ENCODE measurements at places on chromosomes 5 and 9. TPM values are rescaled to one million over a fixed set of nuclear protein-coding genes. Genes with fewer than 3 reads are reported as not detected.

PDGFRB gene
- total RNA-seq: 39.7 TPM

UIMC1 gene
- 30.7 TPM for total RNA-seq

KCNV2 gene
- total RNA-seq: not detected

CDH9 gene
- total RNA-seq: not detected

LCN1 gene
- total RNA-seq: not detected

MARCHF3 gene
- total RNA-seq: 35.7 TPM

MED22 gene
- 18.4 TPM for total RNA-seq

ENC1 gene
- 3.8 TPM for total RNA-seq

- DNase-seq: peak; percentile 38
These were observed 90.8 kb downstream of the PLPPR1 start for GRCh38 chr9:101119206-101119819.

- no peak for DNase-seq
These were observed 78.2 kb downstream of the GTF3C4 start for GRCh38 chr9:132748450-132748849.

- no peak for DNase-seq
These were observed 463.9 kb downstream of the PRR16 start for GRCh38 chr5:120927950-120928530.

DNA sequence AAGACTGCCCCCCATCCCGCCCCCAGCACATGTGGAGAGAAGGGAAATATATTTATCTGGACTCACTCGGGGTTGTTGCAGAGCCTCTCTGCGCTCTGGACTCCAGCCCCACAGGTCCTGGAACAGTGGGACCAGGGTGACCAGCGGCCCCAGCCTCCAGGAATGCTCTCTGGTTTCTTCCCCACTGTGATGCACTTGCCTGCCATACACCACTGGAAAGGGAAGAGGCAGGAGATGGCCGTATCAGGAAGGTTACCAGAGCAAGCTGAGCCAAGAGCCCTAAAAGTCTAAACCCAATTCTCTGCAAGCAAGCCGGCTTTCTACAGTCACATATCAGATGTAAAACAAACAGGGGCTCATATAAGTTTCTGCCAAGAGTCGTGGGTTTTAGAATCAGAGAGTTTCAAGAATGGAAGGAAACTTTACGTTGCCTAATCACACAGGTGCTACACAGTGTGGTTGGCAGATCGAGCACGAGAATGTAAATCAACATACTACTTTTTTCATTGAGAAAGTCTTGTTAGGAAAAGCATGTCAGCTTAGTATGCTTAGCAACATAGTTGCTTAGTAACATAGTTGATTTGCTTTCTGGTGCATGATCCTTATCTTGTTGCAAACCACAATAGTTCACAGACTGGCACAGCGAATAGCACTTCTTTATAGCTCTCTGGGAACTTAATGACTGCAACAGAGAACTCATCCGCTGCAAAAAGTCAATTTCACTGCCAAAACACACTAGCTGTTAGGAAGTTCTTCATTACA is 201.2 kb downstream of the TARS1 start:
- no peak for DNase-seq

GRCh38 chr5:68407311-68408239 is 192.0 kb downstream of the PIK3R1 start:
- DNase-seq: no peak

GRCh38 chr5:158373608-158374395 is 514.9 kb upstream of the CLINT1 start:
- DNase-seq: no peak

GRCh38 chr5:172766287-172767108 is 4.5 kb downstream of the DUSP1 start:
- peak; percentile 69 for DNase-seq

DNA sequence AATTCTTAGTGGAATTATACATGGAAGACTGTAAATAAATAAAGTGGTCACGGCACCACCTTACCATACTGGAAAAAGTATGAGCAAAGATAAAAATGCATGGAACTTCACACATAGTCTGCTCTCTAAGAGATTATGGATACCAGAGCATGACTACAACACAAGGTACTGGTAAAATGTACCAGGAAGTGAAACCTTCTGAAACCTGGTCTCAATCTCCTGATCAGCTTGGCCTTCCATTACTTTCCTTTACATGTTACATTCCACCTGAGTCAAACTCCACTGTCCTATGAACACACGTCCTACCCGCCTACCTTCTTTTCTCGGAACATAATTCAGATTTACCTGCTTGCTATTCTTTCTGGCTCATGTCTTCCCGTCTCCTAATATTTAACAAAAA is 15.9 kb downstream of the PTAR1 start:
- no peak for DNase-seq

DNA sequence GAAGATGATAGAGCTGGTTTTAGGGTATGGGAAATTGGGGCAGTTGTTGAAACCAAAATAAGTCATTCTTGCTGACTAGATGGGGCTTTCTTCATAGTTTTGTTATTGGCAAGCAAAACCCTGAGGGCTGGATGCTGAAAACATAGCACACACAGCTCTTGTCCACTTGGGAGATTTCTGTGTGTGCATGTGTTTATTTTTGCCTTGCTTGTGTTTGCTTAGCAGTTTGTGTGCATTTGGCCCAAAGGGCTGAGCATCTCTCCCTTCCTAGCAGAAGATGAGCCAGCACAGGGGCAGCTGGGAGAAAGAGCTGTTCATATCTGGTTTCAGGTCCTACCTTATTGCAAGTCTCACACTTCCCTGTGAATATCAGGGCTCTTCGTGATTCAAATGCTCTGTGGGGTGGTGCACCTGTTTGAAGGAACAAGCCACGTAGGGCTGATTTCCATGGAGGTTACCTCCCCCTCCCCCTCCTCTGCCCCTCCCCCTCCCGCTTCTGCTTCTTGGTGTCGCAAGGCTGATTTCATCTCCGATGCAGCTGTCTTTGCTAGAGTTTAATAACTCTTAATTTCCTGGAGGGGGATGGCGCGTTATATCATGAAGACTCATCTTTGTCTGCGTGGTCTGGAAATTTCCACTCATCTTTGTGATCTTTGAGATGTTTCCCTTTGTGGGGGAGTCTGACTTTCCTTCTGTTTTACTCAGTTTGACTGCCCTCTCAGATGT is 296.5 kb downstream of the ARHGAP26 start:
- peak; percentile 41 for DNase-seq

GRCh38 chr5:45521067-45521466 is 175.1 kb downstream of the HCN1 start:
- DNase-seq: no peak

- no peak for DNase-seq
These were observed 54.4 kb upstream of the EXOC3 start for GRCh38 chr5:388266-389196.

GRCh38 chr9:20996809-20997208 is 34.6 kb downstream of the HACD4 start:
- no peak for DNase-seq

GRCh38 chr9:88236511-88237478 is 98.5 kb upstream of the SPATA31C2 start:
- peak; percentile 63 for DNase-seq

DNA sequence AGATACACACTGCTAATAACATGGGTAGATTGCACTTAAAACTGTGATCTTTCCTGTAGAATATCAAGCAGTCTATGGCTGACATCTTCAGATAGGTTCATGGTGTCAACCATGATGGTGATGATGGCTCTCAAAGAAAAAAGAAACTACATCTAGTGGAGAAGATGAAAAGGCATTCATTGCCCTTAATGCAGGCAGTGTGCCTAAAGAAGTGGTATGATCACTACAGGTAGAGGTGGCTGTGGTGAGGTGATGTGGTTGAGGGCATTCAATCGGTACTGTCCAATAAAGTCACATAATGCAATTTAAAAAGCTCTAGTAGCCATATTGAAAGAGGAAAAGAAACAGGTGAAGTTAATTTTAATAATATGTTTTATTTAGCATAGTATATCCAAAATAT is 3.1 kb upstream of the IFNB1 start:
- no peak for DNase-seq

- DNase-seq: no peak
These were observed 484.6 kb upstream of the TLE4 start for GRCh38 chr9:79087133-79087532.

- no peak for DNase-seq
These were observed 148.3 kb downstream of the CACNA1B start for GRCh38 chr9:138025908-138026307.

DNA sequence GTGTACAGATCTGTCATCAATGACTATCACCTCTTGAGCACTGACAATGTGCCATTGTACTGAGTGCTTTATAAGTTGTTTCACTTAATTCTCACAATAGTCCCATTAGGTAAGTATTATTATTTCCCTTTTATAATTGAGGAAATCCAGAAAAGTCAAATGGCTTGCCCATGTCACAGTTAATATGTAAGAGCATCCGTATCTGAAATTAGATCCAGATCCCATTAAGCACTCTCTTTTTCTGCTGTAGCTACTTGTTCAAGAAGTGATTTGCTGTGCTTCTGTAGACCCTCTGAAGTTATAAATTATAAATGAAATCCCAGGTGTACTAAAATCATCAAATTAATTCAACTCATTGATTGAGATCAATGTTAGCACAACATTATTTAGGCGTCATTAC is 94.7 kb downstream of the INIP start:
- DNase-seq: no peak

GRCh38 chr9:6576987-6577386 is 68.5 kb downstream of the GLDC start:
- no peak for DNase-seq

DNA sequence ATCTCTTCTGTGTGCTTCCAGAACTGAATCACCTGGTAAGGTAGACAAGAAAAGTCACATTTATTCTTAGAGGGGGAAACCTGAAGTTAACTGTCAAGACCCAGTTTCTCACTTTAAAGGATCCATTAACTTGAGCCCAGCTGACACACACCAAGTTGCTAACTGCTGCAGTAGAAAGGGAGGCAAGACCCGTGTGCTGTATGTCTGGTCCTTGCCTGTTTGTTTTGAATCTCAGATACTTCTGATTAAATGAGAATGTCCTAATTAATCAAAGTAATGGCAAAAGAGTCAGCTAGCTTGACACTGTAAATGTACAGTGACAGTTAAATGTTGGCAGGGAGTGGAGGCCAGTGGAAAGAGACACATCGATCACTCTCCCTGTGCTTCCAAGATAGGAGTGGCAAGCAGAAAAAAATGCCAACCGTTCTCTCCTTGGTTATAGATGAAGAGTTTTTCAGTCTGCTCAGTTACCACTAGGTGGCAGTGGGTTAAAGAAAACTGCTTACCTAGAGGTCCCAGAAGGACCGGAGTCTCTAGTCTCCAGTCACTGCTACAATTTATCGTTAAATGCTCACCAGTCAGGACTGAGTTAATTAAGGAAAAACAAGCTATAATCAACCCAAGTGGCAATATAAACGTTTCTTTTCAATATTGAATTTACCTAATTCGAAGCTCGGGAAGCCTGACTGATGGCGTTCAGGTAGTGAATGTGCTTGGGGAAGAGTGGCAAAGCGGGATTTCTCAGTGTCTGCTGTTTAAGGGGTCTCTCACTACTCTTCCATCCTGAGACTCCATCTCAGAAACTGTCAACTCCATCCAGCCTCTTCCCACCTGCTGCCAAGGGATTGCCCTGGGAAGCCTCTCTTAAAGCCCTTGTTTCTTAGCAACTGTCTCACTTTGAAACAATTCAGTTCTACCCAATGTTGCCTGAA is 18.4 kb downstream of the LSM11 start:
- DNase-seq: no peak

DNA sequence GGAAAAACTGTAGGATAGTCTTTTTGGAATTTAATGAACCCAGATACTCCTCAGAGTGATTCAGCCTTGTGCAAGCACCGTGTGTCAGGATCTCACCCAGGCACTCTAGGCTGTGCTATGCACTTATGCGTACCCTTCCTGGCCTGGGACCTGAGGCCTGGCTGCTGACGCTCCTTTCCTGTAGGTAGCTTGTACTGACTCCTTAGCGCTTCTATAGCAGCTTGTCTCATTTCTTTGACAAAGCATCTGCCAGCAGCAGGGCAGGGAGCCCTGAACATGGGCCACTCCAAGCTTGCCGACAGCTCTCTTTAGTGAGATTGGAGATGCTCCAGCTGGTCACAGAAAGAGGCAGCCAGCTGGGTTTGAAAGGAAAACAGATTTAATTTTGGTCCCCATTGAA is 147.3 kb downstream of the SGCD start:
- DNase-seq: peak; percentile 71

DNA sequence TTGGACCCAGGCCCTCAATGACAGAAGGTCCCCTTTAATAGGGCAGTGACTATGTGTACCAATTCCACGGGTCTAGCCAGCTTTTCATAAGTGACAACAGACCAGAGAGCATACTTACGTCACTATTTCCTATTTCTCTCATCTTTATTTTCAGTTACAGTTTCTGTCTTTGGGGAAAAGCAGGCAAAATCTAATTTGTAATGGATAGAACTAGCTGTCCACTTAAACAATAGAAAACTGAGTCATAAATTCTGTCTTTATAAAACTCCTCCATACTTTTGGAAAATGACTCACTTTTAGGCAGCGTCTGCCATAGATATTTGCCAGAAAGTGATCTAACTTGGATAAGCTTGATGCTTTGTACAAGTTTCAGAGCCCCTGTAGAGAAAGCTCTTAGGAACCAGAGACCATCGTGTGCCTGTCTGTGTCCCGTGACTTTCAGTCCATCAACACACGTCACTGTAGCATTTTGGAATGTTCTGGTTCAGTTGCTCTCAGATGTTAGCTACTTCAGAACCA is 101.9 kb downstream of the F2RL2 start:
- DNase-seq: no peak

DNA sequence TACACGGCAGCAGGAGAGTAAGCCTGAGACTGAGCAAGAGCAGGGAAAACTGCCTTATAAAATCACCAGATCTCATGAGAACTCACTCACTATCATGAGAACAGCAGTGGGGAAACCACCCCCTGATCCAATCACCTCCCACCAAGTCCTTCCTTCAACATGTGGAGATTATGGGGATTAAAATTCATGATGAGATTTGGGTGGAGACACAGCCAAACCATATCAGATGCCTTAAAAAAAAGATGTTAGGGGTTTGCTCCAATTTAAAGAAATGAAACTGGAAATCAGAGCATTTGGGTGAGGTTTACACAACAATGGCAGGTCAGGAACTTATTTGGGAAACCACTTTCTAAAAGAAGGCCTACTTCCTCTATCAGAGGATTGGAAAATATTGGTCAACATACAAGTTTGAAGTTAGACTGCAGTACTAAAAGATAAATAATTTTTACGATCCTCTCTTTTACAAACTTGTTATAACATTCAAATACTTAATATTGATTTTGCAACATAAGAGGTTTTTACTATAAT is 105.1 kb downstream of the FBN2 start:
- no peak for DNase-seq

DNA sequence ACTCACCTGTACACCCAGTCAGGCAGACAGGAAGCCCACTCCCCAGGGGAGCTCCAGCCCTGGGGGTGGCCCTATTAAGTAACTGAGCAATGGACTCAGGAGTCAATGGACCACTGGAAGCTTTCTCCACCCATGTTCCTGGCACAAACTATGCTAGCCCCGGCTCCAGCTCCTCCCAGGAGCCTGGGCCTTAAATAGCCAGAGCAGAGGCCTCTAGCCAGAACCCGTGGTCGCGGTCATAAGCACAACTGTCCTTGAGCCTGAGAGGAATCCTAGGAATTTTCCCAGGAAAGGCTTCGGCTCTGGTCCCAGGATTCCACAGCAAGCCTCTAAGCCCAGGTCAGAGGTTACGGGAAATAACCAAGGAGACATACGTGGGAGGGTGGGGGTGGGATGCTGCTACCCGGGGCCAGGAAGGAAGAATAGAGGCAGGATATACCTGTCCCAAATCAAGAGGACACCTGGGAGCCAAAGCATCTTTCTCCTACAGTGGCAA is 5.5 kb downstream of the SEPTIN8 start:
- peak; percentile 60 for DNase-seq

Data from left ventricle myocardium inferior (tissue), 1 donor.